ENCODE measurements at places on chromosomes 2 and 18. TPM values are rescaled to one million over a fixed set of nuclear protein-coding genes. Genes with fewer than 3 reads are reported as not detected.

GRCh38 chr2:161995553-161996016 is 78.4 kb downstream of the DPP4 start:
- no peak for DNase-seq

- no peak for DNase-seq
These were observed 76.6 kb upstream of the GRB14 start for GRCh38 chr2:164697688-164698461.

- DNase-seq: no peak
These were observed 312.9 kb downstream of the PRKCE start for GRCh38 chr2:45964223-45964841.

The MC5R gene
- not detected for total RNA-seq

DNA sequence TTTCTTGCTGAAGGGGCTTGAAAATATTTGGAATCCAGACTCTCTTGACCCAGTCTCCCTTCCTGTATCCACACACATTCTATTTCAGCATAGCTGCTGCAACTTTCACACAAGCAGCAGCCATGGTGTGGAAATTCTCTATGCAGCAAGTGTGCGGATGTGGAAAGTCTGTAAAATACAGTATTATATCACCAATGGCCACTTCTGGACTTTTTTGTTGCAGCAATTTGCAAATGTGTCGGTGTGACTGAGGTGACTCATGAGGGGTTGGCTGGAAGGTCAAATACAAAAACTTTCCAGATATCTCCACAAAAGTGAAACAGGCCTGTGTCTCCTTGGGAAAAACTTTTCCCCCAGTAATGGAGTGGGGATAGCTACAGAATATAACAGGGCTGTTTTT is 299.3 kb upstream of the GYPC start:
- DNase-seq: no peak

The AGBL5 gene
- total RNA-seq: 43.2 TPM

DNA sequence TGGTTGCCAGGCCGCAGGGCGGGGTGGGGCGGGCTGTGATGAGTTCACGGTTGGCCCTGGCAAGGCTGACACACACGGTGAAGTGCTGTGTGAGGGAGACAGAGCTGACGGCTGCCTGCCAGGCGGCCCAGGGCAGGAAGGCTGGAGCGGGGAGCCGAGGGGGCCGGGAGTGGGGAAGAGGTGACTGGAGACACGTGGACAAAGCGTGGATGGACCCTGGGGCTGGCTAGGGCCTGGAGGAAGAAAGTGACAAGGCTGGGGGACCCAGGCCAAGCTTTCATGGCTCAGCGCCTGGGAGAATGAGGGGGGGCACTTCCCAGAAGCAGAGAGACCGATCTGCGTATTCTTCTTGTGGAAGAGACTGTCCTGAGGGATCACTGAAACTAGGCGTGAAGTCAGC is 123.2 kb downstream of the DYSF start:
- no peak for DNase-seq

The CAPN14 gene
- 0.47 TPM for total RNA-seq

The GNAL gene
- 12.6 TPM for total RNA-seq

The FAM110C gene
- 6.4 TPM for total RNA-seq

DNA sequence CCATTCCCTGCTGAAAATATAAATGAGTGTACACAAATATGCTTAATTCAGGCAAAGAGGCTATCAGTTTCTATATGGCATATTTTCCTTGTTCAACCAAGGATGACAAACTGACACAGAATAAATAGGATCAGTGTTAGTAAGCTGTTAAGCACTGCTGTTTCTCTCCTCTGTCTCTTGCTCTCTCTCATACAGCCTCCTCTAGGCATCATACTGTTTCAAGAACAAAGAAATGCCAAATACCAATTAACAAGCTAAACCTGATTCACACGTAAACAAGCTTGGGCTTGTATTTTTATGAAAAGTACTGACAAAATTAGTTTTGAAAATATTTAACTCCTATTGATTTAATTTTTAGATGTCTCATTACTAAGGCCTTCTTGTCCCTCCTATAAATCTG is 1027.2 kb upstream of the ACVR2A start:
- no peak for DNase-seq

GRCh38 chr2:147846412-147847081 is 1.7 kb downstream of the ACVR2A start:
- DNase-seq: no peak

The TNFRSF11A gene
- total RNA-seq: 0.38 TPM

DNA sequence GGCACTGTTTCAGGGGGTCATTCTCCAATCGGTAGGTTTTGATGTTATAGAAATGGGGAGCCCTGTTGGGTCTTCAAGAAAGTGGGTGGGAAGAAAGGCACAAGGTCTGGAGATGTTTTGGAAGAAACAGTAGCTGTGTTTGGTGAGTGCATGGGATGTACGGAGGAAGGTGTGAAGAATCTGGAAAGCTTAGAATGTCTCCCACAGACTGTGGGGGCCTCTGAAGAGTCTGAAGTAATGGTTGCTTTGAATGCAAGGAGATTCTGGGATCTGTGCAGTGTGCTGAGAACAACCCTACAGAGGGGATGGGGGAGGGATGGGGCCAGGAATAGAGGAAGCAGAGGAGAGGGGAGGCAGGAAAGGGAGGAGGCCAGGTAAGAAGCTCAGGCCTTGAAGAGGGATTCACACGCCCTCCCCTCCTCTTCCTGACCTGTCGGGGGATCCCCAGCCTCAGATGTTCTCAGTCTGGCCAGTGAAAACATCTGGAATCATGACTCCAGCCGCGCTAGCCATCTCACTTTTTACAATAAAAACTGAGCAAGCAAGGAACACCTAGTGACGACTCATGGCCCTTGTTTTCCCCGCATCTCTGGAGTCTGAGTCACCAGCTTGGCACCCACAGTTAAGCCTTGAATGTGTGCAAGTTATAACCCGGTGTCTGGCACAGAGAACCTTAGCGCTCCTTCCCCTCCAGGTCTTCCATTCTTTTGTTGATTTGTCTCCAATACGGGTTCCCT is 74.2 kb downstream of the SH3BP4 start:
- no peak for DNase-seq

The PLB1 gene
- total RNA-seq: 1.1 TPM

The RNU2-63P gene
- 13.0 TPM for total RNA-seq

All from mesothelial cell of epicardium (in vitro differentiated cells).